Activated CD4-positive, alpha-beta T cell treated with anti-CD3 and anti-CD28 coated beads for 48 hours (primary cell): ENCODE measurements at places on chromosomes 13 and 19.

DNA sequence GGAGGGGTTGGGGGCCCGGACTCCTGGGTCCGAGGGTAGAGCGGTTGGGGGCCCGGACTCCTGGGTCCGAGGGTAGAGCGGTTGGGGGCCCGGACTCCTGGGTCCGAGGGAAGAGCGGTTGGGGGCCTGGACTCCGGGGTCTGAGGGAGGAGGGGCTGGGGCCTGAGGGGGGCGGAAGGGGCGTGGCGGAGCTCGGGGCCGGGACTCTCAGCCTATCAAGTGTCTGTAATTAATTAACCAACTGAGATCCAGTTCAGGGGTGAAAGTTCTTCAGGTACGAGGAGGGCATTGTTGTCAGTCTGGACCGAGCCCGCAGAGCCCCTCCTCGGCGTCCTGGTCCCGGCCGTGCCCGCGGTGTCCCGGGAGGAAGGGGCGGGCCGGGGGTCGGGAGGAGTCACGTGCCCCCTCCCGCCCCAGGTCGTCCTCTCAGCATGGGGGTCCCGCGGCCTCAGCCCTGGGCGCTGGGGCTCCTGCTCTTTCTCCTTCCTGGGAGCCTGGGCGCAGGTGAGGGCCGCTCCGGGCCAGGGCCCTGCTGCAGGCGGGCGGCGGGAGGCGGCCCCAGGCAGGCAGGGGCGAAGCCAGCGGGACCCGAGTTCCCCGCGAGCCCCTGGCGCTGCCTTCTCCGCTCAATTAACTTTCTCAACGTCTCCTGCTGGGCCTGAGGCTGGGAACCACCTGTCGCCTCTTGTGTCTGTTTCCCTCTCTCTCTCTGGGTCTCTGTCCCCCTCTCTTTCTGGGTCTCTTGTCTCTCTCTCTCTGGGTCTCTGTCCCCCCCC is 697 bp downstream of the FCGRT start:
- DNase-seq: peak; percentile 40

DNA sequence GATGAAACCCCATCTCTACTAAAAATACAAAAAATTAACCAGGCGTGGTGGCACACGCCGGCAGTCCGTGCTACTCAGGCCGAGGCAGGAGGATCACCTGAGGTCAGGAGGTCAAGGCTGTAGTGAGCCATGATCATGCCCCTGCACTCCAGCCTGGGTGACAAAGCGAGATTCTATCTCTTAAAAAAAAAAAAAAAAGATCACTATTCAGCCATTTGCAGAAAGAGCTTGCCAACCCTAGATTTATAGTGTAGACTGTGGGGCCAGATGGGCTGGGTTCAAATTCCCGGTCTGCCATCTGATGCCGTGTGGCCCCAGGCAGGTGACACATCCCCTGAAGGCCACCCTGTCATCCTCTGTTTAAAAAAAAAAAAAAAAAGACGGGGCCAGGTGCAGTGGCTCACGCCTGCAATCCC is 28.9 kb downstream of the SMIM24 start:
- no peak for DNase-seq

DNA sequence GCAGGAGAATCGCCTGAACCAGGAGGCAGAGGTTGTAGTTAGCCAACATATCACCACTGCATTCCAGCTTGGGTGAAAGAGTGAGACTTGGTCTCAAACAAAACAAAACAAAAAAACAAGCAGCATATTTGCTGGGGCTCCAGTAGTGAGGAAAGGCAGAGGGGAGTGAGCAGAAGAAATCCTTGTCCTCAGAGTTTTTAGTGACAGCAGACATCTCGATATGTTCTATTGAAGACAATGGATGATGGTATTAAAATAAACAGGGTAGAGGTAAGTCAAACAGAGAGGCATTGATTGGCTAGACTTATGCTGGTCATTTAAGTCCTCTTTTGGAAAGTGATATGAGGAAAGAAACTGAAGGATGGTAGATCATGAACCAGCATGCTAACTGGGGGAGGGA is 19.0 kb downstream of the NLRP7 start:
- no peak for DNase-seq

DNA sequence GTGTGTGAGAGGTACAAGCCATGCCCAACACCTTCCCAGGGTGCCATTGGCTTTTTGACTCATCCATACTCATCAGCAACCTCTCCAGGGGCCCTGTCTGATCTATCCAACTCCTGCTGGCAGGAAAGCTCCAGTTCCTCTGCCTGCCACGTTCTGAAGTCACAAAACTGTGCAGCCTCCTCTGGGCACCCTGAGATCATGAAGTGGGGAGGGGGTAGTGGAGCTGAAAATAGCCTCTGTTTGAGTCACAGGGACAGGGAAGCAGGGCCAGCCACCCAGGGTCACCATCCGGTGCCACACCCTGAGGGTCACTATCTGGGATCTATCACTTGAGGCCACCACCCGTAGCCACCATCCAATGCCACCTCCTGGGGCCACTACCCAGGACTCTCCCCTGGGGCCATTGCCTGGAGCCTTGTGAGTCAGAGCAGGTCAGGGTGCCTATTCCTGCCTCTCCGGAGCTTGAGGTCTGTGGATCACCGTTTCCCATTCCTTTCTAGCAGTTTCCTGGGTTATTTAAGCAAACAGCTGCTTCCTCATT is 172.1 kb downstream of the NUFIP1 start:
- DNase-seq: no peak

GRCh38 chr19:27885359-27885758 is 1327.6 kb downstream of the UQCRFS1 start:
- no peak for DNase-seq

DNA sequence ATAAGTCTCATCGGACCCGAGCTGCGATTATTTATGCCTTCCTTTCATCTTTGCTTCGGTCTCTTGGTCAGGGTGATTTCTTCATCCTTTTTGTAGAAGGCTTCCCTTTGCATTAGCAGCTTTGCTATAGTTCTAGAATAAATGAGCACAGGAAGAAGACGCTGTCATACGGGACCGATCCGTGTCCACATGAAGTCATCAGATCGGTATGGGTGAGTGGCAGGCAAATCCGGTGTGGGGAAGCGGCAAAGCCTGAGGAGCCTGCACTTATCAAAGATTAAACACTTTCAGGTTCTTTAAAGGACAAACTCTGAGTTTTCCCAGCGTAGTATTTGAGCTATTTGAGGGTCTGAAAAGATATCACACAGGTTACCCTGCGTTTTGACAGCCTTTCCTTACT is 119.3 kb downstream of the IRS2 start:
- DNase-seq: no peak

- no peak for DNase-seq
These were observed 287.4 kb upstream of the ATXN8OS start for GRCh38 chr13:69820180-69820579.

DNA sequence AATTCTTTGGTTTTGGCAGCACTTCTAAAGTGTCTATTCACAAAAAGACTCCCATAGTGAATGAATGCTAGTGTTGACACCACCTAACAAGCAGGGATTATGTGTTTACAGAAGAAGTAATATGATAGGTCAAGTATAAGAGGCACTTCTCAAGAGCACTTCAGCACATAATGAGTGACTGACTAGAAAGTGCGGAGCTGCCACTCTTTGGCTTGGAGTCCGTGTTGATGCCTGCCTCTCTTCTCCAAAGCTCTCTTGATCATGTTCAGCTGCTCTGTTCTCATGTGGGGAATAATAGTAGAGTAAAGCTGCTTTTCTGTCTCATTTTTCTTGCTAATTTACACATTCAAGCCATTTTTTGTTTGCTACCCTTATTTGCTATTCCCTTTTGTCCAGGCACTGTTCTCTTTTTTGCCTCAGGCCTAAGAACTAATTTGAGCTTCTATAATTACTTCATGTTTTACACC is 22.7 kb upstream of the MAB21L1 start:
- no peak for DNase-seq

GRCh38 chr13:100473501-100474044 is 115.0 kb downstream of the GGACT start:
- DNase-seq: no peak

GRCh38 chr13:43433691-43434141 is 353.1 kb downstream of the ENOX1 start:
- no peak for DNase-seq

DNA sequence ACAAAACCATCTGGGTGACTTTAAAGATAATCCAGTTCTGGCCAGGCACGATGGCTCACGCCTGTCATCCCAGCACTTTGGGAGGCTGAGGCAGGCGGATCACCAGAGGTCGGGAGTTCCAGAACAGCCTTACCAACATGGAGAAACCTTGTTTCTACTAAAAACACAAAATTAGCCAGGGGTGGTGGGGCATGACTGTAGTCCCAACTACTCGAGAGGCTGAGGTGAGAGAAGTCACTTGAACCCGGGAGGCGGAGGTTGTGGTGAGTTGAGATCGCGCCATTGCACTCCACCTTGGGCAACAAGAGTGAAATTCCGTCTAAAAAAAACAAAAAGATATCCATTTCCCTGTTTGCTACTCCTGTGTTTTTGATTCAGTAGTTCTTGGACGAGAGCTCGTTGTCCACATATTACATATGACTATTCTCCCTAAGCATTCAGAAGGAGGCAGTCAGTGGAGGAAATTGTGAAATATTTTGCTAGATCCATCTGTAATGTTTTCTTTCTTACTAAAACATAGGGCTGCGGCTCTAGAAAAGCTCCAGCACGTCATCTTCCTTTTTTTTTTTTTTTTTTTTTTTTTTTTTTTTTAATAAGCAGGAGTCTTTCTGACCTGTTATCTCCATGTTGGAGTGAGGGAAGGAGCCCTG is 33.6 kb downstream of the ZNF701 start:
- no peak for DNase-seq

DNA sequence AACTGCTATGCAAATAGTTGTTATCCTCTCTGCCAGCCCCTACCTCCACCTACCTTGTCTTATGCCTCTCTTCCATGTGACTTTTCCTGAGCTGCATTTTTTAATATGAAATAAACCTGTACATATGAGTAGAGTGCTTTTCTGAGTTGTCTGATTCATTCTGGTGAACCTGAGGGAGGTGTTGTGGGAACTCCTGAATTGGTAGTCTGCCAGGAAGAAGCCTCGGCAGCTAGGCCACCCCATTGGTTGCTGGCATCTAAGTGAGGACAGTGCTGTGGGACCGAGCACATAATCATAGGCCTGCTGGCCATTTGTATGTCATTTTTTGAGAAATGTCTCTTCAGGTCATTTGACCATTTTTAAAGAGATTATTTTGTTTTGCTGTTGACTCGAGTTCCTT is 1146.8 kb downstream of the UQCRFS1 start:
- DNase-seq: no peak

- DNase-seq: no peak
These were observed 3.4 kb downstream of the CADM4 start for GRCh38 chr19:43636121-43636683.

GRCh38 chr19:30857388-30857787 is 485.2 kb downstream of the ZNF536 start:
- DNase-seq: no peak

DNA sequence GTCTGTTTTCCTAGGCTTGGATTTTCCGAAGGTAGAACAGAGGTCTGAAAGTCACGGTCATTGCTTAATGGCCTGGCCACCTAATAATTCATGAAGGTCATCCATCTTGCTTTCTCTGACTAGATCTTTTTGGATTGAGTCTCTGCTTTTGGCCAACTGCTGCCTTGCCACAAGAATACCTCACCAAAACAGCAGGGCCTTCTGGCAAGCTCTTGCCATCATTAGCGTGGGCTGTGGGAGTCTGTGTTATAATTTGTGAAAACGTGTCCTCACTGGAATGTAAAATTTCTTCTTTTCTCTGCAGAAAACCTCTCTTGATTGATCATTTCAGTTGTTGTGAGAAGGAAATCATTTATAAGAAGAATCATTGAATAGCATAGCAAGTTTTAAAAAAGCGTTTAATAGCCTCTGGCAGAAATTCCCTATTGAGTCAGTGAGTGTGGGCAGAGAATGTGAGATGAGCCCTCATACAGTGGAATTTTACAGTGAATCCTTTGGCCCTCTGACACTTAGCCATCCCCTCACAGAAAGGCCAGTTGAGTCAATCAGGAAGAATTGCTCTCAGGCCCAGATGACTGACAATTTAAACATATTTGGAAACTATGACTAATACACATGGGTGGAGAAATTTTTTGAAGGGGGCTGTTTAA is 43.2 kb upstream of the ERICH6B start:
- DNase-seq: no peak

GRCh38 chr13:23771956-23772355 is 117.2 kb downstream of the MIPEP start:
- DNase-seq: no peak

DNA sequence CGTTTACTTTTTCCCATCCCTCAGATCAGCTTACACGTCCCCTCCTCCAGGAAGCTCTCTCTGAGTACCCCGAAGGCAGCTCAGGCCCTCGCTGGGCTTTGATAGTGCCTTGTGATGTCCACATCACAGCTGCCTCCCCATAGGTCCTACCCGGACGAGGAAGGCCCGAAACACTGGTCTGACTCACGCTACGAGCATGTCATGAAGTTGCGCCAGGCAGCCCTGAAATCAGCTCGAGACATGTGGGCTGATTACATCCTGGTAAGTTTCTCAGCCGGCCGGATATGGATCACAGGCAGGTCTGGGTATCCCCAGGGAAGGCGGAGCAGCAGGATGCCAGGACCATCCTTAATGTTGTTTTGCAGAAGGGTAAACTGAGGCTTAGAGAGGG is 4.8 kb downstream of the COLGALT1 start:
- no peak for DNase-seq

- DNase-seq: no peak
These were observed 24.2 kb downstream of the CERS4 start for GRCh38 chr19:8233370-8233769.

DNA sequence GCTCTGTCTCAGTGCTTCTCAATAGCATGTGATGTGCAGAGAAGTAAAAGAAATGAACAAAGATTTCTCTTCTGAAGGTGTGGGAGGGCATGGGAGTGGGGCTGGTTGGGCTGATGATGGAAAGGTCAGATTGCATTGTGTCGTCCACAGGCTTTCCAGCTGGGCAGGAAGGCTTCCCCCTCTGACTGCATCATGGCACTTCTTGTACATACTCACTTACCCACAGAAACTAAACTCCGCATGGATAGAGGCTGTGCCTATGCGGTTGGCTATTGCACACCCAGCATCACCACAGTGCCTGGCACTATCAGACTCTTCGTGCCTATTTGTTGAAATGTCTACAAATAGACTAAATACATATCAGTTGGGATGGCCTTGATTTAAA is 24.4 kb upstream of the TNFSF11 start:
- peak; percentile 40 for DNase-seq

- no peak for DNase-seq
These were observed 822 bp upstream of the PTPRS start for GRCh38 chr19:5341448-5341820.
